ENCODE measurements at places on chromosomes 13 and 19.
A peak's percentile ranks its signal among the peaks of the same experiment; 100 is the strongest.

- DNase-seq: no peak
Measured at GRCh38 chr19:45553464-45553863, 31.1 kb downstream of the OPA3 start.

DNA sequence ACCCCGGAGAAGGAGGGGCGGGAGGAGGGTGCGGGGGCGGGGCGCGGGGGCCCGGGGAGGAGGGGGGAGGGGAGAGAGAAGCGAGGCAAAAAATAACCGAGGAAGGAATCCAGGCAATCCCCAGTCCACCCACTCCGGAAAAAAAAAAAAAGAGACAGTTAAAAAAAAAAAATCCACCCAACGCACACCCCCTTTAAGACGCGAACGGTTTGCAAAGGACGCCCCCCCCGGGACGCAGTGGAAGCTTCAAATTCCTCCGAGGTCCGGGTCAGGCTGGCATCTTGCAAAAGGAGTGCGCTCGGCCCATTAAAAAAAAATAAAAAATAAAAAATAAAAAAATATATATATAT, at the start of gene CACNA1A:
Gene CACNA1A, minus strand, starts transcription at position 9 of the 350 bp plus-strand sequence. CDS start 255 bp downstream, outside the sequence.
- DNase-seq: no peak

DNA sequence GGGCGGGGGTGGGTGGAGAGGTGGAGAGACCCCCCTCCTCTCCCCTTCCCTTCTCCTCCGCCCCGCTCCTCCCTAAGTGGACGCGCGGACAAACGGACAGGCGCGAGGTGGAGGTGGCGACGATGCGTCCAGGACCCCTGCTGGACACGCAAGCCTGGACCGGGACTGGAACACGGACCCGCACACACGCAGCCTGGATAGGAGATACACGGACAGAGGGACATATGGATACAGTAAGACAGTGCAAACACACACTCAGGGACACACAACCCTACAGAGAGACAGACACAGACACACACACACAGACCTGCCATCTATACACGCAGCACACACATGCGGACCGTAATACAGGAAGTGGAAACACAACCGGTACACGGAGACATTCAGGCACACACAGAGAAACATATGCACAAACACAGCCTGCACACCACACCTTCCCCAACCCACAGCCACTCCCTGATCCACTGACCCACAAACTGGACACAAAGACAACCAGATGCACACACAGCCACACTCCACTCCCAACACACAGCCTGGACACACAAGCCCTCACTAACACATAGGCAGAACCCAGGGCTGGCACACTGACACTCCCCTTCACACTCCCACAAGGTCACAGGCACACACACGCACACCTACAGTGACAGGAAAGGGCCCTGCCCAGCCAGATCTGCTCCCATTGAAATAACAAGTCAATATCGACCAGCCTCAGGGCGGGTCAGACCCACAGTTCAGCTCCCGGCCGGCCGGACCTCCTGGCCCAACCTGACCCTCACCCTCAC, 696 bp upstream of the ERFL start:
- no peak for DNase-seq

DNA sequence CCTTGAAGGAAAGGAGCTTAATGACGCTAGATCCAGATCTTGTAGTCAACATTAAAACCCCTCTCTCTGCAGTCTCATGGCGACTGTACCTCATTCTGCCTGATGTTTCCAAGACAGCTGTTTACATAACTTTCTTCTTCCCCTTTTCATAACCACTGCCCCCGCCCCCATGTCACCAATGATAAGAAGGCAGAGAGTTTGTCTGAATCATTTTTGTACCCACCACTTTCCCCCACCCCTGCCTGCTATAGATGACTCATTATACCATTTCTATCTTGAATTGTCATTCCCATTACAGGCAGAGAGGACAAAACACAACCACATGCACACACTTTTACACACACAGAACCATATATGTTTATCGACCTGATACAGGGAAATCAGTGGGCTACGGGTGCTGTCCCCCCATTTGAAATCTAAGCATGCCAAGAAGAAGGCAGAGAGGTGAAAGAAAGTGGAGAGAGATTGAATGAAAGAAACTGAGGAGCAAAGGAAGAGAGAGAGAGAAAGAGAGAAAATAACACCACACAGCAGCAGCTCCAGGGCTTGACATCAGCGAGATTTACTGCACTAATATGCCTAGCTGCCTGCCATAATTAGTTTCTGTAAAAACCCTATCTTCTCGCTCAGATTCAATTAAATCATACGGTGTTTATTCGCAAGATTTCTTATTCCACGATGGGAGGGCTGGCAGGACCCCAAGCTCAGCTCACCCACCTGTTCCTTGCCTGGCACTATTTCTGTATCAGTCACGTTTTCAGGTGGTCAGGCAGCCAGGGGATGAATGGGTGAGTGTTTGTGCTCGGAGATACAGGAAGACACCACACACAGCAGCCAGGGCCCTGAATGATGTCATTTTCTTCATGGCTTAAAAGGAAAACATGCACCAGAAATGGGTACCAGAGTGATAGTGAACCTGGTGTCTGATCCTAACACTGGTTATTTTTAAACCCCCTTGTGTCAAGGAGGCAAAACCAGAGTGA, 114.3 kb upstream of the SERP2 start:
- DNase-seq: no peak

DNA sequence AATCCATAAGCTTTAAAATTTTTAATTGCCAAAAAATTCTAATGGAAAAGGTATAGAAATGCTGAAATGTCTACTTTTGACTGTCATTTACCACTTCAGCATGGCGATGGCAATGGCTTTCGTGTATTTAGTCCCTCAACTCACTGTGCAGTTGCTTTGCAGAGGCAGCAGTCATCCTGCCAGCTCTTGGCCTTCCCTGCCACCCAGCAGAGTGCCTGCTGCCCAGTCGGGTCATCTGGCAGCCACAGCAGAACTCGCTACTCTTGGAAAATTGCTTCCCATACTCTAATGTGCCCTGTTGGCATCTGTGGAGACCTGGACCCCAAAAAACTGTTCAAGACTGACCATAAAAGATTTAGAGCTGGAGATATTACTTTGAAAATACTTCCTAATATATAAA, 383.2 kb downstream of the UQCRFS1 start:
- DNase-seq: no peak

- DNase-seq: no peak
Measured at GRCh38 chr19:1945899-1946298, 4.9 kb downstream of the CSNK1G2 start.

DNA sequence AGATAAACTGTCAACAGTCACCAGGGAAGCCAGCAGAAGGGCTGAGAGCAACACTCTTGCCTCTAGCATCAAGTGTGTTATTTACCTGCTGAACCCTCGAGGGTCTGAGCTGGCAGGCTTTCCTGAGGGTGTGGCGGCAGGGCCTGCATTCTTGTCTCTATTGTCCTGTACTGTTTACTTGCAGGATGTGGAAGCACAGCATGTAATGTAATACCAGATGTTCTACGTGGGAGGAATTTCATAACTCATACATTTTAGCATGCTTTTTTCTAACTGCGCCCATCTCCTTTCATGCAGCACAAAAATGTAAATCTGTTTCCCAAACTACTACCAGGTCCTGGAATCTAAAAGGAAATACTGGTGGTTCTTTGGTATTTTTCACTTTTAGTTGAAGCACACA, 153.1 kb downstream of the RGCC start:
- DNase-seq: no peak

DNA sequence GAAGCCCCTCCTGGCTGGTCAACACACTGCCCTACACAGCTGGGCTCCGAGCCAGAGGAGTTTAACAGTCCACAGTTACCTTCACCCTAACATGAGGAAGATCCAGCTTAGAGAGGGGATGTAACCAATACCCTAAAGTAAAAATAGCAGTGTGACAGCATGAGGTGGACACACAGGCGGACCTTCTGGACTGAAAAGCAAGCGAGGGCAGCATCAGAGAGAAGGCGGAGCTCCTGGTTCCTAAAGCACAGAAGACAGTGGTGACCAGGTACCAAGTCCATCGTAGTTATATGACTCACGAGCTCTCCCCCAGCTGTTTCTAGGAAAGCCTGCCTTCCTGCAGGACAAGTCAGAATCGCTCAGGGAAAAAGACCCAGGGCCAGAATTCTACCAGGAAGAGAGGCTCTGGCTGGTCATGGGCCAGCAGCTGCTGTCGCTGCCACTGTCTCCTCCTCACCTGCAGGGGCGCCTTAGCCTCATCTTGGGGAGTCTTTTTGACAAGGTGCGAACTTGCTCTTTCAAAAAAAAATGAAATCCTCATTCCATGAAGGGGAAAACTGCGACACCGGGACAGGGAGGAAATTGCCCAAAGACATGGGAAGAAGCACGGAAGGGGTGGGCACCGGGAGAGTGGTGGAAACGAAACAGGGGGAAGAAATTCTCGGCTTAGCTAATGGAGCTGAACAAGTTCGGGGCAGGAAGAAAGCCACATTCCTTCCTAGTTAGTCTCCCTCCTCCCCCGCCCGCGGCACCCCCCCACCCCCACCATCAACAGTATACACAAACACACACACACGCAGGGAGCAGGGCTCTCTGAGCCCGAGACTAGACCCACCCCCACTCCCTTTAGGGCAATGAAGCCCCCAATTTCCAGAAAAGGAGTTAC, 1.7 kb downstream of the ELL start:
- peak; percentile 52 for DNase-seq

- no peak for DNase-seq
Measured at GRCh38 chr13:110698689-110699088, 7.2 kb downstream of the CARS2 start.

DNA sequence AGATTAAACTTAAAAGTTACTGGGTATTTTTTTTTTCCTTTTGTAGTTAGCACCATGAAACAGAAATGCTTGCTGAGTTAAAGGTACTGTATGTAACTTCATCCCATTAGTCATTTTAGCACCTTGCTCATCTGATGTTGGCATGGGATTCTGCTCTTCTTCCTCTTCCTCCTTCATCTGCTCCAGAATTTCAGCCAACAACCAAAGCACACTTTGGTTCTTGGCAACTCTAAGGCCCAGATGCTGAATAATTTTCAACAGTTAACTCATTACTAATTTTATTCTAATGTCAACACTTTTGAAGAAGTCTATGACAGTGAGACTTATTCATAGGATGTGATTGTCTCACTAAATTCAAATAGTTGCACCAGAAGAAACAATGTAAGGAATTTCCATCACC, 359.2 kb downstream of the KCTD12 start:
- DNase-seq: no peak

- DNase-seq: no peak
Measured at GRCh38 chr13:113129480-113129879, 6.9 kb downstream of the F10 start.

GRCh38 chr13:101231751-101232428, 184.4 kb downstream of the NALCN start:
- DNase-seq: no peak

DNA sequence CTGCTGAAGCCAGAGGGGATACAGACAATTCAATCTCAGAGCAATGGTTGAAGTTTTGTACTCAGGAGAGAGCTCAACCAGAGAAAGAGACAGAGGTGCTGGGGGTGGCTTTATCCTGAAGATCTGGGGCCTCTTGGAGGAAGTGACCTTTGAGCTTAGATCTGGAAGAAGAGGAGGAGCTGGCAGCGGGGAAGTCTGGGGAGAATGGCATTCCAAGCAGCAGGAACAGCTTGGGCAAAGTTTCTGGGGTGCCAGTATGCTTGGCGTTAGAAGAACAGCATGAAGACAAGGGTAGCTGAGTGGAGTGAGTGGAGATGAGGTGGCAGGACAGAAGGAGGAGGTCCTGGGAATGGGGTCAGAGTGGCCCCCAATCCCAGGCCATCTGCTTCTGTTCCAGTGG, 11.3 kb downstream of the MAST3 start:
- no peak for DNase-seq

DNA sequence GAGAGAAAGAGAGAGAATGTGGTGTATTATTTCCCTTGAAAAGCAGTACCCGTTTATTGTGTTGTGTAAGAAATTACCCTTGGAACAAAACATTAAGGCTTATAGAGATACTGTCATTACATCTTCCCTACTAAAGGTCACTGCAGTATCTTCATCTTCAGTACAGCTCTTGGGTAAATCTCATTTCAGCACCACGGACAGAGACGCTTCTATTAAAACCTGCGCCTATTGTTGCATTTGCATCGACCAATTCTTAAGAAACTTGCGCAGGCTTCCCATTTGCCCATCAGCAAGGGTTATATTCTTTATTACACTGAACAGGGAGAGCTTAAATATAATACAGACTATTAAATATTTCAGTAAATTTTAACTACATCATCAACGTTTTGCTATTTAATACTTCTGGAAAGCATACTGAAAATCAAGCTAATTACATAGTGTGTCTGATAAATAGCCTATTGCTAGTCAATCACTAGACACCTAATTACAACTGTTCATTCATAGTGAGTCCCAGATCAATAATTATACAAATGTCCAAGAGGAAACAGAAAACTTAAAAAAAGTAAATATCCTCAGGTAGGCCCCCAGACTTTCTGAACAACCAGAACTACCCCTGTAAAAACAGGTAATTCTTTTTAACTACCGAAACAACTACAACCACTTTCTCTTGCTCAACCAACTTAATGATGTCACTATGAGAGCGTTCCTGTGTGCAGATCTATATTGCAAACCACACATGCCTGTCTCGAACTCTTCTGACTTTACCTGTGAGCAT, 350.6 kb downstream of the LIG4 start:
- DNase-seq: no peak

- DNase-seq: no peak
Measured at GRCh38 chr13:99085139-99085807, 107.4 kb upstream of the DOCK9 start.

DNA sequence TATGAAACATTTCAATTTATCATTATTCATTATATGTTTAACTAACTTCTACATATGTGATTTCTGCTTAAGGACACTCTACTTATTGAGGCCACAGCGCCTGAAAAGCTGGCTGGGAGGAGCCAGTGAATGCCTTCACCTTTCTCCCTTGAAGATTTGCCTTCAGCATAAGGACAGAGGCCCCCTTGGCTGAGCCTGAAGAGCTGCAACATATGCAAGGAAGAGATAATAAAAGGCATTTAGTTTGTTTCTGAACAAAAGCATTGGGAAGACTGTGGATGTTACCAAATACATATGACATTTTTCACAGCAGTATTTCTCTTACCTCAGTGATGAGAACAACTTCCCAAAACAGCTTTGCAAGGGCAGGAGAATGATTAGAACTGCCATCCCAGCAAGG, 92.1 kb downstream of the ABCC4 start:
- no peak for DNase-seq

GRCh38 chr19:17243211-17243829, 2.4 kb downstream of the NR2F6 start:
- no peak for DNase-seq

DNA sequence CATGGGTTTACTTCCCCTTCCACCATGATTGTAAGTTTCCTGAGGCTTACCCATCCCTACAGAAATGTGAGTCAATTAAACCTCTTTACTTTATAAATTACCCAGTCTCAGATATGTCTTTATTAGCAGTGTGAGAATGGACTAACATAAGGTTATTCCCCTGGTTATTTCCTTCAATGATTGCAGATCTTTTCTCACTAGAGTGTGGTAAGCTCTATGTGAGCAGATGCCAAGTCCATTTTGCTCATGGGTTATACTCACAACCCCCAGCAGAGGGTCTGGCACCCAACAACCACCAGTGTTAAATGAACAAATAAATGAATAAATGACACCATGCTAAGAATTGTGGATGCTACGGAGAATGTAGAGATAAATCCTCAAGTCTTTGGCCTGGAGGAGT, 472.8 kb downstream of the LIG4 start:
- no peak for DNase-seq
